ENCODE measurements at places on chromosomes 5 and 9. TPM values are rescaled to one million over a fixed set of nuclear protein-coding genes. Genes with fewer than 3 reads are reported as not detected.
A peak's percentile ranks its signal among the peaks of the same experiment; 100 is the strongest.

DNA sequence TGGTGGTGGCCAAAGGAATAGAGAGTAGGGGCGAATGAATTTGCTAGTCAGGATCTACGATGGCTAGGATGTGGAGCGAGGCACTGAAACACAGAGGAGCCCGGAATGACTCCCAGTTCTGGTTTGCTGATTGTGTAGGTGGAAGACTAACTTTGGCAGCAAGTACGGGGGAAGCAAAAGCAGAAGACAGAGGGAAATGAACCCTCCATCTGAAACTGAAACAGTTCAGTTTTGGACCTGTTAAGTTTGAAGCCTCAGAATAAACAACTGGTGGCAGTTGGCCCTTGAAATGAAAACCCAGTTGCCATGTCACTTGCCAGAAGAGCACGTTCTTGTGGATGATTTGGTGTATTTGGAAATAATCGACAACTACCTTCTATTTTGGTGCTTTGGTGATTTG is 15.4 kb upstream of the SMIM15 start:
- DNase-seq = no peak

- no peak for DNase-seq
Observed at GRCh38 chr9:113531919-113532808, 68.6 kb downstream of the RGS3 start.

- DNase-seq = no peak
Observed at GRCh38 chr5:42826757-42827515, 15.2 kb upstream of the SELENOP start.

DNA sequence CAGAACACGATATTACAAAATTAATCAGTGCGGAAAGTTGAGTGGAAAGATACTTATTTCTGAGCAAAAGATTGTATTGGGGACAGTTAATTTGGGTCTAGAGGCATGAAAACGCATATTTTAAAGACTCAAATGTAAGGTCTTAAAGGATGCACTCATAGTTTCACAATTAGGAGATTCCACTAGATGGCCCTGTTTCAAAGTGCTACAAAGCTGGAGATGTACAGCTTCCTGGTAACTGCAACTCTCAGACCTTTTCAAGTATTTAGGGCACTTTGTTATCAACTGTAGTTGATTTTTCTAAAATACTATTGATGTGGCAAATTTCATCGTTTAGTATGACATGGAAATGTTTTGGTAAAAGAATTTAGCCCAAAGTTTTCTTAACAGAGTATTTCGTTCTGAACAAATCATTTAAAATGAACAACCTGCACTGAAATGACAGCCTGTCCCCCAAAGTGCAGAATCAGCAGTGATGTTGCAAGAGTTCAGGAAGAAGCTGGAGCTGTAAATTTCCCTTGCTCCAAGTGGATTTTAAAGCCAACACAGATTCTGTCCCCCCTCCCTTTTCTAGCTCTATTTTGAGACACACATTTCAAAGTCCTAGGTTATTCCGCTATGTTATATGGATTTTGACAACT is 16.2 kb upstream of the NDUFB6 start:
- peak; percentile 8 for DNase-seq

DNA sequence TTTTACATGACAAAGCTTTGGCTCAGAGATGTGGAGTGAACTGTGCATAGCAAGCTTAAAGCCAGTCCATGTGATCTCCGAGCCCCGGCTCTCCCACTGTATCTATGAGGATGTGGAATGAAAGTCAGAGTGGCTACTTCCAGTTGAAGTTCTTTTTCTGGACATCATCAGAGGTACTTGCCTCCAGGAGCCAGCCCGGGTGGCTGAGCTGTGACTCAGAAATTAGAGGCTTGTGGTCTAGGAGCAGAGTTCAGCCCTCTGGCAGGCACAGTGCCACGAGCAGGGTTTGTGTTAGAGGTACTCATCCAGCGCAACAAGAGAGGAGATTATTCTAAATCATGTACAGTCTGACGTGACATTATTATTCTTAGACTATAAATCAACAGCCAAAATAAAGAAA is 322.5 kb downstream of the CDK5RAP2 start:
- DNase-seq = no peak

DNA sequence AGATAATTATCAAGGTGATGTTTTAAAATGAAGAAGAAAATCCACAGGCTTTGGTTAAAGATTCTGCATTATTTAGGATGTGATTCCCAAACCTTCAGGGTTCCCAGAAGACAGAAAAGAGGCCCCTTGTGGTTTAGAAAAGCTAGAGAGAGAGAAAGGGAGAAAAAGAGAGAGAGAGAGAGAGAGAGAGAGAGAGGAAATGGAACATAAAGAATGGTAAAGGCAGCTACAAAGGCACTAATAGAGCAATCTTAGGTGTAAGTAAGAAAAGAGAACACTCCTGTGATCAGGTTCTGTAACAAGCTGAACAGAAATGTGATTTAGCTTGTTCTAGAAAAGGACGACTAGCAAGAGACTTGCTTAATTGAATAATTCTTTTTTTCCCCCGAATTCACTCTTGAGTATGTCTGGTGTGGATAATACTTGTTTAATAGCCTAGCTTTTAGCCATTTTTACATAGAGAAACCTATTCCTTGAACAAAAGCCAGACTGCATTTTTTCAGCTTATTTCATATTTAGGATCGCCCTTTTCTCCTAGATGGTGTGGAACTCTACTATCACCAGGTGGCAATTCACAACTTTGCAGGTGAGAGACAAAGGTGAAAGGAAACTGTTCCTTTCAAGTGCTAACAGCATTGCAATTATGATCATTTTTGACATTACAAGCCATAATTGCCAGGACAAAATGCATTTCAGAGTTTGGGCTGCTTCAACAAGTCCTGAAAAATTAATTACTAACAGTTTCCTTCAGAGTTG is 57.6 kb upstream of the SH3GL2 start:
- no peak for DNase-seq

- no peak for DNase-seq
Observed at GRCh38 chr5:105739732-105740131, 1931.0 kb downstream of the EFNA5 start.

DNA sequence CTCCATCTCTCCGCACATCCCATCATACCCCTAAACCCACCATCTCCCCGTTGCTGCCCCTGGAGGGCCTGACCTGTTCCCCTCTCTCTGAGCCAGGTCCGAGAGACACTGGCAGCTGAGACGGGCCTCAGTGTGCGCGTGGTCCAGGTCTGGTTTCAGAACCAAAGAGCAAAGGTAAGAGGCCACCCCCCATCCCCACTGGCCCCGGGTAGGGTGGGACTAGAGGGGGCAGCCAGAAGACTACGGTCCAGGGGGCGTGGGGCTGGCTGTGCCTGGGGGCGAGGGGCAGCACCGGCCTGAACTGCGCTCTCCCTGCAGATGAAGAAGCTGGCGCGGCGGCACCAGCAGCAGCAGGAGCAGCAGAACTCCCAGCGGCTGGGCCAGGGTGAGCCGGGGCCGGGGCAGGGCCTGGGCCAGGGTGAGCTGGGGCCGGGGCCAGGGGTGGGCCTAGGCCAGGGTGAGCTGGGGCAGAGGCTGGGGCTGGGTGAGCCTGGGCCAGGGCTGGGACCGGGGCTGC is 79.8 kb downstream of the LMX1B start:
- no peak for DNase-seq

- DNase-seq = no peak
Observed at GRCh38 chr9:13082796-13083195, 196.7 kb downstream of the MPDZ start.

GRCh38 chr9:3237121-3237520 is 288.7 kb downstream of the RFX3 start:
- no peak for DNase-seq

GRCh38 chr9:130073373-130073772 is 19.7 kb downstream of the GPR107 start:
- DNase-seq = no peak

DNA sequence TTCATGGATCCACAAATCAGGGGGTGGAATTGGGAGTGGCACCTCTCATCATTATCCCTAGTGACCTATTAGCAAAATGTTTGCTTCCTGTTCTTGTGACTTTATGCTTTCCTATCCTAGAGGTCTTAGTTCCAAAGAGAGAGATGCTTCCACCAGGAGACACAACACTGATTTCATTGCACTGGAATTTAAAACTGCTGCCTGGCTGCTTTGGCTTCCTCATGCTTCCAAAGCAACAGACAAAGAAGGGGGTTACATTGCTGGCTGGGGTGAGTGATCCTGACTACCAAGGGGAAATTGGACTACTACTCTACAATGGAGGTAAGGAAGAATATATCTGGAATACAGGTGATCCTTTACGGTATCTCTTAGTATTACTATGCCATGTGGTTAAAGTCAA is 69.2 kb upstream of the SH3GL2 start:
- DNase-seq = no peak

GRCh38 chr5:55847837-55848236 is 3.3 kb upstream of the IL31RA start:
- no peak for DNase-seq

DNA sequence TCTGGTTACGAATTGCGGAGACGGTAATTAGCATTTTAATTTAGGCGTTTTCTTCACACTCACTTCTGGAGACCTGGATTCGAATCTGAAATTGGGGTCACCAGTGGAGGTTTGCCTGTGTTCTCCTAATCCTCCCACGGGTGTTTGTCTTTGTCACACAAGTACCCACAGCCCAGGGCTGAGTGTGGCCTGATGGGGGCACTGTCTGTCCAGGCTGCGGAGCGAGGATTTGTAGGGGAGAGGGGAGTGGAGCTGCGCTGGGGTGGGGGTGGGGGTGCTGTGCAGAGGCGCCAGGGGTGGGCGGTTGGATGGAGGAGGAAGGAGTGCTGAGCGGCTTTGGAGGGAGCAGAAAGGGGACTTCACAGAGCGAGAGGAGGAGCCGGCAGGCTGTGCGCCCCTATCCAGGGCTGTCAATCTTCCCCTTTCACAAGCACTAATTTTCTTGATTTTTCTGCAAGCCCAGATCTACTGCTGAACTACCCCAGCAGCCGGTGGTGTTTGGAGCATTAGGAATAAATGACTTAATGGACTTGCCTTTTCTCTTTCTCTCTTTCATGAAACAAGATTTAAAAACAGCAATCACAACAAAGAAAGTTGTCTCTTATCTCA is 53.1 kb downstream of the TSPAN17 start:
- no peak for DNase-seq

DNA sequence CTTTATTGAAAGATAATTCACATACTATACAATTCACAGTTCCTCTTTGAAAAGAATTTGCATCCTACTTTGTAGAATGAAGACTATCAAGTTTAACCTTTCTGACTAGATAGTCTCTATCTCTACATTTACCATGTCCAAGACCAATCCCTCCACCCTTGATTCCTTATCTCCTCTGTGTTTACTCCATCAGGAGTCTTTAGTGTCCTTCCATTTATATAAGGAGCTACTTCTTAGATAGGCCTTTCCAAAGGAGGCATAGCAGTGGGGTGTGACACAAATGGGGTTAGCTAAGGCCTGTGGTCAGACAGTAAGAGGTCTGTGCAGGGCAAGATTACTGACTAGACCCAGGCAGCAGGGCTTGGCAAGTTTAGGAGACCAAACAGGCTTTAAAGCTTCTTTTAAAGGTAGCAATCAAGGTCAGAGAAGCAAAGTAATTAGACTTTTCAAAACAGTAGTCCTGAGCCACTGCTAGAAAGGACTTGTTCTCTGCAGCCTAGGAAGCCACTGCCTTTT is 11.1 kb upstream of the DMXL1 start:
- DNase-seq = no peak

GRCh38 chr9:12921621-12922020 is 146.8 kb downstream of the LURAP1L start:
- no peak for DNase-seq

DNA sequence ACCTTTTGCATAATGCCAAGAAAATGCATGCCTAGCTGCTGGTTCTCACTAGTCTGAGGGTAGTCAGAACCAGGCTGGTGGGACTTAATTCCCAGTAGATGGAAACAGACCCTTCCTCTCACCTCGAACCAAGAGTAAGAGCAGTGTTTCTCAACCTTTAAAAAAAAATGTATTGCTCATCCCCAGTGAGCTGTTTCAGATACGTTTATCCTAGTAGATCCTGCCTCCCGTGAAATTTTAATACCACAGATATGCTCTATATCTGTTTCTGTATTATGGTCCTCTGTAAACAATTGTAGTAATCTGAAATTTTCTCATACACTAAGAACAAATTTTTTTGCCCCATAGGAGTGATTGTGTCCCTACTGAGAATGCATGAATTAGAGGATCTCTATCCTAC is 86.2 kb downstream of the TEK start:
- no peak for DNase-seq

- DNase-seq = no peak
Observed at GRCh38 chr9:135242049-135242396, 154.6 kb downstream of the OLFM1 start.

GRCh38 chr5:138353560-138354080 is 1.1 kb downstream of the KDM3B start:
- no peak for DNase-seq

GRCh38 chr9:14415947-14416346 is 102.0 kb upstream of the NFIB start:
- DNase-seq = peak; percentile 70

- DNase-seq = no peak
Observed at GRCh38 chr9:132016456-132016855, 63.2 kb downstream of the MED27 start.

GRCh38 chr5:90562341-90562740 is 3.7 kb downstream of the ADGRV1 start:
- no peak for DNase-seq

DNA sequence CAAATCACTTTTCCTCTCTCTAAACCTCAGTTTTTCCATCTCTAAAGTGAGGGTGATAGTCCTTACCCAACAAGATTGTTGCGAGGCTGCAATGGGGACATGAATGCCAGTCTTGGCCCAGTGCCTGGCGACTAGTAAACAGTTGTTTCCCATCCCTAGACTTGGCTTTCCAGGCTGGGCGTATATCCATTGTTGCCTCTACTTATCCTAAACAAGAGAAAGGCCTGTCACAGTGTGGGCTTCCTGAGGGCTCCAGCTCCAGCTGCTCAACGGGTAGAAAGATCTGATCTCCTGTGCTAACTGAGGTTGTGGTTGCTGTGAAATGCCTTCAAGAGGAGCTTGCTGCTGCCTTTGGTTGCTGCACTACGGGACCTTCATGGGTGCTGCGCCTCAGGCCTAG is 142.0 kb downstream of the NSG2 start:
- no peak for DNase-seq

Gene IGIP
- polyA plus RNA-seq = 1.6 TPM

Gene KDM4C
- polyA plus RNA-seq = 12.1 TPM

Gene KIAA0825
- 2.1 TPM for polyA plus RNA-seq

Gene DOCK8
- polyA plus RNA-seq = 0.05 TPM

Gene OR1J4
- polyA plus RNA-seq = 0.10 TPM

Gene NMUR2
- polyA plus RNA-seq = not detected

Gene CTXN3
- polyA plus RNA-seq = not detected

Gene TMEM174
- polyA plus RNA-seq = not detected

Gene KIF4B
- polyA plus RNA-seq = not detected

Gene ANKRD20A1
- not detected for polyA plus RNA-seq

All from AG04450 (cell line).